COLO829 (cell line): ENCODE measurements at places on chromosomes 5 and 9.

- no peak for DNase-seq
Measured at GRCh38 chr9:137955586-137955985, 78.0 kb downstream of the CACNA1B start.

DNA sequence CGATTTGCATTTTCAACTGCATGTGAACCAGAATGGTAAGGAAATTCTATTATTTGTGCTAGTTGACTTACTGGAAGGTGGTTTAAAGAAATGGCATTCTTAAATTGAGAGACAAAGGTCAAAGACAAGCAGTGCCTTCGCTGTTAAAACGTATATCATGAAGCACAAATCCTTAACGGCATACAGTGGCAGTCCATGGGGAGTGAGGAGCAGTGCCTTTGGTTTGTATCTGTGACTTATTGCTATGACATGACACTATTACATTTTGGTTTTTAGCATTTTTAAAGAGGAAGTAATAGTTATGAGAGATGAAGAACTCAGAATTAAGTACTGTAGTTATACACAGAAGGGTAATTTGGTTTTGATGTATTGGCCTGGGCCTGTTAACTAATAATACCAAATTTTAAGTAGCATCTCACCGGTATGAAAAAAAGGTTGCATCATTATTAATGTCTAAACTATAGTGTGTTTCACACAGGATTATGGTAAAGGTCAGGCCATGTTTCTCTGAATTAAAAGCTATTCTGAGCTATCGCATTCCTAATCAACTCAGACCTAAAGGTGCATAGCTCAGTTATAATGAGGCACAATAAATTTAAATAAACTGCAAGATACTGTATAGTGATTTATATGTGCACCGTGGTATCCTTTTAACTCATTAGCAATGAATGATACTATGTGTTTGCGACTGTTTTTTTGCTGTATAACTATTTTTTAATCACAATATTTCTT lies 339.8 kb upstream of the ARRDC3 start:
- no peak for DNase-seq

- no peak for DNase-seq
Measured at GRCh38 chr9:36443581-36443980, 43.5 kb upstream of the RNF38 start.

DNA sequence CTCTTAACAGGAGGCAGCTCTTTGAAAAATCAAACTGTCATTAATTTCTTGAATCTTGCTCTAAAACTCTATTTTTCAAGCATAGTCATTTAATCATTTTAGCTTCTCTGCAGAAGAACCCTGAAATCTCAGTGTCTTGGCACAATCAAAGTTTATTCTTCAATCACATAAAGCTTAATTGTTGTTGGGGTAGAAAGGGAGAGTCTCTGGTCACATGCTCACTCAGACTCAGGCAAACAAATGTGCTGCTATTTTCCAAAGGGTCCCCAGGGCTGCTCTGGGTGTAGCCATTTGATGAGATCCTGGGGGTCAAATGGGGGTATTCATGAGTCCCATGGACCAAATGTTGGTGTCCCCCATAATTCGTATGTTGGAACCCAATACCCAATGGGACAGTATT lies 114.8 kb downstream of the MSX2 start:
- DNase-seq, result no peak

- DNase-seq, result peak; percentile 57
Measured at GRCh38 chr9:110152704-110153374, 55.1 kb downstream of the C9orf152 start.

DNA sequence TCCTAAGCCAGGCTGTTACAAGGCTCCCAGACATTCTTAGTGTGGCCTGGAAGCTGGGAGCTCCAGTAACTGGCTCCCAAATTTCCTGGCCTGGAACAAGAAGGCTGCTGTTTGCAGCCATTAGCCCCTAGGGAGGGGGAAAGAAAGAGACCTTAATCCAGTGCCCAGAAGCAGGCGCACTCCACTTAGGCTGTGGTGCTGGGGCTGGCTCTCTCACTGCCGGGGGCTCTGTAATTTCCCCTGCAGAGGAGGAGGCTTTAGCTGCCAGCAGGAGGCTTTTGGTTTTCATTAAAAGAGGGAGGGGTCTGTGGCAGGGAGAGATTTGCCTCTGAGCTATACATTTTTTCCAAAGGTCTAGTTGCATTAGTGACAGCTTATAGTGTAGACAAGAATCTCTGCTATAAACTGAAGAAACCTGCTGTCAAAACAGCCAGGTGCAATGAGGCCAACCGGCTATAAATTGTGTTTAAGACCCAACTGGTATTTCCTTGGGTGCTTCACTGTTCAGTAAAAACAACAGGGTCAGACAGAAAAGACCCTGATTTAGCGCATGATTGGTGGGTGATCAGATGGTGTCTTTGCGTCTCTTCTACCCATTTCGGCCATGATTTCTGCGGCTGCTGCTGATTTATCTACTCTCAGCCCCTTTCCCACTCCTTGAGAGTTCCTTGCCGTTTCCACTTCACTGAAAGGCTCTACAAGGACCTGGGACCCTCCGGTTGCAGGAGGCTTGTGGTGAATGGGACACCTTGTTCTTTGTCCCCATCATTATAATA lies 254.6 kb downstream of the AOPEP start:
- no peak for DNase-seq

- DNase-seq, result no peak
Measured at GRCh38 chr5:99940540-99940939, 594.6 kb upstream of the FAM174A start.

DNA sequence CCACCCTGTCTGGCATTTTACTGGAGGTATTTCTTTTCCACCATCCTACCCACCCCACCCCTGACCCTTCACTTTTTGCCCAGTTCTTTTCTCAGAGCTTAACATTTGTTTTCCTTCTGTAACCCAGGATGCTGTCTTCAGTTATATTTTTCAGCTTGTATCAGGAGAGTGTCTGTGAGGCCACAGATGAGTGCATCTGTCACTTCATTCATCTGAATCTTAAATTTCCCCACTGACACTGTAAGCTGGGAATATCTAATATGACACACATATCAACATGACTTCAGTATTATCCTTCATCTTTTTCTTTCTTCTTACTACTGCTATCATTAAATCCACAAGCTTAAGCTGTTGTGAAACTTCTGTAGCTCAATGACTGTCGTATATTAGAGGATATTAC lies 4.9 kb downstream of the MARCHF3 start:
- DNase-seq, result no peak

DNA sequence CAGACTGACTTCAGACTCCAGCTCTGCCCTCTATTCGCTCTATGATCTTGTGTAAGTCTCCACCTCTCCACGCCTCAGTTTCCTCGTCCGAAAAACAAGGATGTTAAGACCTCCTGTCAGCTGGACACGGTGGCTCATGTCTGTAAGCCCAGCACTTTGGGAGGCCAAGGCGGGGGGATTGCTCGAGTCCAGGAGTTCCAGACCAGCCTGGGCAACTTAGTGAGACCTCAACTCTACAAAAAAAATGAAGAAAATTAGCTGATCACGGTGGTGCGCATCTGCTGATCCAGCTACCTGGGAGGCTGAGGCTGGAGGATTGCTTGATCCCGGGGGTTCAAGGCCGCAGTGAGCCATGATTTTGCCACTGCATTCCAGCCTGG lies 36.6 kb upstream of the GABRP start:
- DNase-seq, result no peak

DNA sequence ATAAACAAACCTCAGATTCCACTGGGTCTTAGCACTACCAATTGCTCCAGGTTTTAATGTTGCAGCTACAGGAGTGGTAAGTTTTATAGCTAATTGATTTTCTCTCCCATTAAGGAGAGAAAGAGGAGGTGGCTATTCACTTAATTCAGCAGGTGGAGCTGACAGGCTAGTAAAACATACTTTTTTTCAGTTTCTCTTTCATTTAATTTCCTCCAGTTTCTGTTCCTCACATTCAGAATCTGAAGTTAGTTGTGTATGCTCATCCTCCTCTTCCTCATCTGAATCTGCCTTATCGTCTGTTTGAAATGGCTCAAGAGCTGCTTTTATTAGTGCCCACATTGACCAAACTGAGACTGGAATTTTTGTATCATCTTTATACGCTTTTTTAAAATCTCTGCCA lies 98.0 kb downstream of the PLPPR1 start:
- DNase-seq, result no peak
